ENCODE measurements at places on chromosomes 13 and 19.

GRCh38 chr13:110578363-110578762 lies 16.8 kb upstream of the RAB20 start:
- no peak for DNase-seq

- DNase-seq: no peak
These were observed at the start of gene CLEC11A for GRCh38 chr19:50723069-50723468. Gene CLEC11A (plus strand): TSS chr19:50723364. CDS start chr19:50723526, 162 bp downstream.

GRCh38 chr19:7575434-7576040 lies 20.1 kb upstream of the CAMSAP3 start:
- DNase-seq: no peak

DNA sequence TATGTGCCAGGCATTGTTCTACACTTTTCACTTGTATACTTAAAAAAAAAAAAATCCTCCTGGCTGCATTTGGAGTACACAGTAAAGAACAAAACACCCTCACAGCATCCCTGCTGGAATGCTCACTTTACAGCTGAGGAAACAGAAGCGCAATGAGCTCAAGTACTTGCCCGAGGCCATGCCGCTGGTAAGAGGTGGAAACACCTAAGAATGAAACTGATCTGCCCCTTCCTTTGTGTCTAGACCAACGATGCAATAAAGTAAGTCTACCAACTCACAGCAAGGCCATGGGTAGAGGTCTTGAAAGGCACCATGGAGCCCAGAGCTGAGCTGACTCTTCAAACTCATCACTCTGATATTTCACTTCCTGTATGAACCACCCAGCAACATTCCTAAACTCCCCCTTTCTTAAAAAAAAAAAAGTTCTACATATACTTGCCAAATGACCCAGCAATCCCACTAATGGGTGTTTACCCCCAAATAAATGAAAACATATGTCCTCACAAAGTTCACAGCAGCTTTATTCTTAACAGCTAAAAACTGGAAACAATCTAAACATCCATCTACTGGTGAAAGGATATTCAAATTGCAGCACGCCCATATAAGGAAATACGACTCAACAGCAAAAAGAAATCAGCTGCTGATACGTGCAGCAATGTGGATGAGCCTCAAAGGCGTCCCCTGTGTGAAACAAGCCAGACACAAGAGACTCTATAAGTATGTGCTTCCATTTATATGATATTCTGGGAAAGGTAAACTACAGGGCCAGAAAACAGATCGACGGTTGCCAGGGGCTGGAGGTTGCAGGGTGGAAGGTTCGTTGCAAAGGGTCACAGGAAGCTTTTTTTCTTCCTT lies 236.6 kb upstream of the MAB21L1 start:
- DNase-seq: no peak
